Right ventricle myocardium superior (tissue), 1 donor: ENCODE measurements at places on chromosomes 2 and 18.

DNA sequence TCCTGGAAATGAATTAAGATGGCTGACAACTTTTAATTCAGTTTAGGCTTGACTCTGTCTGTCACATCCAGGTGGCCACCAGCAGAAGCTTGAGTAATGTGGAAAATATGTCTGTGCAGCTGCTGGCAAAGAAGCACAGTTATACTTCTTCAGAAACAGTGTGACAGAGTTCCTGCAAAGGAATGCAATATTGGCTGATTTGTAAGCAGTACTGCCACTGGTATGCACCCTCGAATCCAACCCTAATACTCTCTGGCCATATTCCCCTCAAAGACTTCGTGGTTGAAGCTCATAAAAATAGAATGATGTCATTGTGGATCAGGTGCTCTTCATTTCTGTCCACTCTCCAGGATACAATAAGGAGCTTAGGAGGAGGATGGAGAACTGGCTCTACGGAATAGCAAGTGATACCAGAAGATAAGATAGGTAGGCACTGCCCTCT lies 86.2 kb downstream of the METTL8 start:
- DNase-seq, result no peak

DNA sequence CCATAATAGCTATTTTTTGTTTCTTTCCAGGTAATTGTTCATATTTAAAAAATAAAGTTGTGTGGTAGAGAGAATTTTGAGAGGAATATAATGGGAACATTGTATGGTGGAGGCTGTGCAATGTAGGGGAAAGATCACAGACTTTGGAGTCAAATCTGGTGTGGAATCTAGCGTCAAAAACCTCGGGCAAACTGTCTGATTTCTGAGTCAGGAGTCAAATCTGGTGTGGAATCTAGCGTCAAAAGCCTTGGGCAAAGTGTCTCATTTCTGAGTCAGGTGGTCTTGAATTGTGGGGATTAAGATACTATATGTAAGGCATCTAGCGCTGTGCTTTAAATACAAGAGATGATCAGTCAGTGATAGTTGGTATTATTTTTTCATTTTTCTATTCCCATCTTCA lies 5.1 kb downstream of the PTPN4 start:
- no peak for DNase-seq

DNA sequence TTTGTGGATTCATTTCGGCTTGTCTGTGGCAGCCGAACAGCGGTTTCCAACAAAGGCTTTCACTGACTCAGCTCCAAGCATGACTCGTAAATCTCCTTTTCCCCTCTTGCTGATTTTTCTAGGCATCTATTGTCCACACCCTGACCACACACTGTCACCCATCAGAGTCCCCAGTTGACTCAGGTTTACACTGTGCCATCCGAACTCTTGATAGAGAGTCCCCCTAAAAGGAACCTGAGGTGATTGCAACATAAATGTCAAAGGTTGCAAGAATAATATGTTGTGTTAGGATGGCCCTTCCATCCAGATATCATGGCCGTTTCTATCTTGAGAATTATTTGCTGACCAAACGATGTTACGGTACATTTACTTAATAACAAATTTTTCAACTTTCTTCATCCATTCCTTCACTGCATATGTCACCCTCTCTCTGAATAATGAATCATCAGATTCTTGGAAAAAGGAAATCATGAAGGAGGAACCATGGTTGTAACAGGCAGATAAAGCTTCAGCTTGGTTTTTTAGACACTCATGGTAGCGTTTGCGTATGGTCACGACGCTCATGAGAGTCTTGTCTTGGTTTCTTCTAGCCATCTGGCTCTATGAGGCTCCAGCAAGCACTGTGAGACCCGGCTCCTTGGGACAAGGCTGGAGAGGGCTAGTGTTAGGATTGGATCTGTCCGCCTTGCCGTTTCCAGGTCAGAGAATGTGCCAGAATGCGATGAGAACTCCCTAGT lies 72.1 kb downstream of the NPAS2 start:
- peak; percentile 54 for DNase-seq

GRCh38 chr18:23933407-23933806 lies 81.1 kb upstream of the TTC39C start:
- DNase-seq, result no peak

- no peak for DNase-seq
Observed at GRCh38 chr2:160469621-160470204, 23.9 kb downstream of the RBMS1 start.

- no peak for DNase-seq
Observed at GRCh38 chr2:203719456-203720410, 13.3 kb downstream of the CD28 start.

DNA sequence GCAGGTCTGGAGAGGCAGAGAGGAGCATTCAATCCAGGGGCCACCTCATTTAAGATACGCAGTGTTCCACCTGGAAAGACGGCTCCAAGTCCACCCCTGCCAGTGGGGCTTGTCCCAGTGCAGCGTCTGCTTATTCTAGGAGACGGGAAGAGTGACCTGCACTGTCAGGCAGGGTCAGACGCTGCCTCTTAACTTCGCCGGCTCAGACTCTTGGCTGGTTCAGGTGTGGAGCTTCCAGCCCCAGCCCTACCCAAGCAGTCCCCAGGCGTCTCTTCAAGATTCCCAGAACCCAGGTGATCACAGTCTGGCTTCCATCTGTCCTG lies 208.5 kb downstream of the TFCP2L1 start:
- no peak for DNase-seq

- DNase-seq, result no peak
Observed at GRCh38 chr2:111990856-111991255, 64.2 kb upstream of the TMEM87B start.

DNA sequence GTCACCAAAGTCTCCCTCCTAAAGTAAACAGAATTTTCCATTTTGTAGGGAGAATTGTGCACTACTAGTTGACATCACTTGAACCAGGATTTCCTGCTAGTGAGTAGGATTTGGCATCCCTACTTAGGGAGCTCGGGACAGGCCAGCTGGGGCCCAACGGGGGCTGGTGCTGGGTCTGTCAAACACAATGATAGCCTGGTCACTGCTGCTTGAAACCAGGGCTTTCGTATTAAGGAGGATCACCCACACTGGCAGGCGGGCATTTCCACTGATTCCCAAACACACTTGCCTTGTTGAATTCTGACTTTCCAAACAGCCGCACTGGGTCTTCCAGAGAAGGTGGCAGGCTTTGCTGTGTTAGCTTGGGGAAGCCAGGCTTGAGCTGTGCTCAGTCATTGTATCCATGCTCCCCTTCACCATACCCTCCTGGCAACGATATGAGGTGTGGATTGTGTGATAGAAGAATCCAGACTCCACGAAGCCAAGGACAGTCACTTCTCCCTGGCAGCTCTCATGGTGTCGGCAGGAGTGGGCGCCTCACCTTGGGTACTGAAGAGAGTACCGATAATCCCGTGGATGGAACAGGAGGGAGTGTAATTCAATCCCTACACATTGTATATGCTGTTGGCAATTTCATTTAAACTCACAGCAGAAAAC lies 7.5 kb downstream of the GDF7 start:
- no peak for DNase-seq

- DNase-seq, result no peak
Observed at GRCh38 chr18:9082711-9083510, 19.6 kb upstream of the NDUFV2 start.

GRCh38 chr2:26847655-26848335 lies at the start of gene DPYSL5:
TSS of gene DPYSL5 (plus strand) at chr2:26848132. CDS start at chr2:26898500, 50,368 bp downstream.
- no peak for DNase-seq

DNA sequence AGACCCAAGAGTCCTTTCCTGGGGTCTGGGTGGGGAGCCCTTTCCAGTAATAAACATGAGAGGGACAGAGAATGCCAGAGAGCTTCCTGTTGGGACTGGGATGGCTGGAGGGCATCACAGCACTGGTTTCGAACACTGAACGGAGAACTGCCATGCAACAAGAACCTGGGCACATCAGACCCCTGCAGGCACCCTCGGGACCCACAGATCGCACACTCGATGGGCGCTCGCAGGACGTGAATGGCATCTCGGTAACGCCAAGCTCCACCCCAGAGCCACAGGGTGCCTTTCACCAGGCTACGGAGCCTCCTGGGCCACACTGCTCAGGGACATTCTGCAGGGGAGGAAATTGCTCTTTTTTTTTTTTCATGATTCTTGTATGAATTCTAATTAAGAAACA lies 25.1 kb downstream of the SLC66A2 start:
- peak; percentile 25 for DNase-seq

DNA sequence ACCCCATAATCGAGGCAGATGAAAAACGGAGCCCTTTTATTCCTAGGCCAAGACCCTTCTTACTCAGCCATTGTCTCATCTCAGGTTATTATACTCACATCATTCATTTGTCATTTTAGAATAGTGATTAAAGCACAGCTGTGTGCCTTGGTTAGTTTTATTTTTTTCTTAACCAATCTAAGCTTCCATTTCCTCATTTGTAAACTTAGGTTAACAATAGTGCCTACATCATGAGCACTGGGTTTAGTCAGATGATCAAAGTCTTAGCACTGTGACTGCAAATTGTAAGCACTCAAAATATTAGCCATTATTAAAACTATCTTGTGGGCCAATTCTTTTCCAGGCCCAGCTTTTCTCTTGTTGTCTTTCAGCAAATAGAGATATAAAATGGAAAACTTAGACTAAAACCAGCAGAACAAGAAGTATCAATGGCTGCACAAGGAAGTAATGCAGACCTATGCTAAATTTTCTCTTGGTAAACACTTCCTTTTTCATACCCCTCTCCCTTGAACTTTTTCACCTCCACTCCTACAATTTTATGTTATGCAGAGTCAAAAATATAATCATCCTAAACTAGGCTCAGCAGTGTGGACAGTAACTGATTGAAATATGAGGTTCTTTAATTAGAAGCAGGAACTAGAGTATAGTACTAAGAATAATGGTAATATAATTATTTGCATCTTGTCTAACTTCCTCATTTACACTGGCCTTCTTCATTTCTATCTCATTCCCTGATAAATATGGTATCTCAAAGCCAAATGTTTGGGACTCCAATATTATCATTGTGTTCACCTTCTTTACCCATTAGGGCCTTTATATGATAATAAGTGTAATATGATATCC lies 21.5 kb upstream of the GALNT3 start:
- DNase-seq, result no peak

GRCh38 chr18:23718243-23718720 lies 29.0 kb downstream of the LAMA3 start:
- no peak for DNase-seq
